ENCODE measurements at places on chromosomes 16 and 17.

DNA sequence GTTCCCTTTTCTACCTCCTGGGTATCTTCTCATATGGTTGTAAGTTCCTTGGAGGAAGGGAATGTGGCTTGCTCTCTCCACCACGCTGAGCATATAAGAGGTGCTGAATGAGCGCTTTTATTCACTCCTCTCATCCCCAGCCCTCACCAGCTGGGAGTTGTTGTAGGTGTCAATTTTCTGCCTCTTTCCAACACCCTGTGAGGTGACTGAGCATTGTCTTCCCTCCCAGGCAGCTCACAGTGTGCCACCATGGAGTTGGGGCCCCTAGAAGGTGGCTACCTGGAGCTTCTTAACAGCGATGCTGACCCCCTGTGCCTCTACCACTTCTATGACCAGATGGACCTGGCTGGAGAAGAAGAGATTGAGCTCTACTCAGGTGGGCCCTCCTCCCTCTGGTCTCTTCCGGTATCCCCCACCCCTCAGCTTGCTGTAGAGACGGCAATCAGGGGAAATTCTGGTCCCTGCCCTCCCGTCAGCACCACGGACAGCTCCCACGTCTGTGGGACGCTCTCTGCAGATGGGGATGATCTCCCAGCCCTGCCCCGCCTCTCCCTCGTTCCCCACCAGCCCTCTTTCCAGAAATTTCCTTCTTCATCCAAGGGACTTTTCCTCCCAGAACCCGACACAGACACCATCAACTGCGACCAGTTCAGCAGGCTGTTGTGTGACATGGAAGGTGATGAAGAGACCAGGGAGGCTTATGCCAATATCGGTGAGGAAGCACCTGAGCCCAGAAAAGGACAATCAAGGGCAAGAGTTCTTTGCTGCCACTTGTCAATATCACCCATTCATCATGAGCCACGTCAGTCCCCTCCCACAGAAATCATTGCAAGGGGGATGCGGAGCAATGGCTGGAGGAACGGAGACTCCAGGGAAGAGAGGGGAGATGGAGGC is 18.3 kb downstream of the CIITA start:
- peak; percentile 15 for DNase-seq

DNA sequence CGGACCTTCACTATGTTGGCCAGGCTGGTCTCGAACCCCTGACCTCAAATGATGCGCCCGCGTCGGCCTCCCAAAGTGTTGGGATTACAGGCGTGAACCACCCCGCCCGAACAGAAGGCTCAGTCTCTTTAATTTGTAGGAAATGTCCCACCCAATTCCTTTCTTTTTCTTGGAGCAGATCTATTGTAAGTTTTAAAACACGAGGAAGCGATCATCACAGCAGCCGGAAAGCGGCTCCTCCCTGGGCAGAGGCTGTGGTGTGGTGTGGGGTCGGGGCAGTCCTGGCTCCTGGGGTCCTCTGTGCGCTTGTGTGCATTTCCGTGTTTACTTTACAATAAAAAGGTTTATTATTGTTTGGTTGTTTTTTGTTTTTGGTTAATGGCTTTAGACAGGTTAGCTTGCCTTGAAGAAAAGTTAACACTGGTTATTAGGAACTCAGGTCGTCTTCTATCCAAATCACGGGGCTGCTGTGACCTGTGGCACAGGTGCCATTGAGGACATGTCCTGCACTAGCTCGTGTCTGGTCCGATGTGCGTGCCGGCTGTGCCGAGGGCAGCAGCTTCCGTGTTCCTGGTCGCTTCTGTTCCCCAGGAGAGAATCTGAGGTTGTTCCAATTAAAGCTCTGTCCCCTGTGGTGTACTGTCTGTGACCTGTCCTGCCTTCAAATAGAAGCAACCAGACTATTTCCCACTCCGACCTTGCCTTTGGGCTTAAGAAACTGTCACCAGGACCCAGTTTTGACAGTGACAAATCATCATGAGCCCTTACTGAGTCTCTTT is 83.1 kb downstream of the SEC14L1 start:
- DNase-seq: no peak

- no peak for DNase-seq
Observed at GRCh38 chr17:2691069-2691871, 20.3 kb downstream of the CLUH start.

- no peak for DNase-seq
Observed at GRCh38 chr16:12497526-12497925, 306.2 kb downstream of the CPPED1 start.
